ENCODE measurements at places on chromosomes 3 and 15. TPM values are rescaled to one million over a fixed set of nuclear protein-coding genes. Genes with fewer than 3 reads are reported as not detected.

Gene A4GNT
- not detected for total RNA-seq

Gene TRIM71
- 0.05 TPM for total RNA-seq

Gene BLM
- 18.1 TPM for total RNA-seq

Gene PYGO1
- total RNA-seq, result 14.7 TPM

Gene DMXL2
- 23.4 TPM for total RNA-seq

Gene GRK7
- not detected for total RNA-seq

Gene ANKUB1
- not detected for total RNA-seq

Gene SMARCC1
- 51.2 TPM for total RNA-seq

Gene TIGIT
- total RNA-seq, result not detected

Gene LRRIQ4
- total RNA-seq, result not detected

- no peak for DNase-seq
Measured at GRCh38 chr3:196920733-196921132, 21.6 kb downstream of the NCBP2 start.

DNA sequence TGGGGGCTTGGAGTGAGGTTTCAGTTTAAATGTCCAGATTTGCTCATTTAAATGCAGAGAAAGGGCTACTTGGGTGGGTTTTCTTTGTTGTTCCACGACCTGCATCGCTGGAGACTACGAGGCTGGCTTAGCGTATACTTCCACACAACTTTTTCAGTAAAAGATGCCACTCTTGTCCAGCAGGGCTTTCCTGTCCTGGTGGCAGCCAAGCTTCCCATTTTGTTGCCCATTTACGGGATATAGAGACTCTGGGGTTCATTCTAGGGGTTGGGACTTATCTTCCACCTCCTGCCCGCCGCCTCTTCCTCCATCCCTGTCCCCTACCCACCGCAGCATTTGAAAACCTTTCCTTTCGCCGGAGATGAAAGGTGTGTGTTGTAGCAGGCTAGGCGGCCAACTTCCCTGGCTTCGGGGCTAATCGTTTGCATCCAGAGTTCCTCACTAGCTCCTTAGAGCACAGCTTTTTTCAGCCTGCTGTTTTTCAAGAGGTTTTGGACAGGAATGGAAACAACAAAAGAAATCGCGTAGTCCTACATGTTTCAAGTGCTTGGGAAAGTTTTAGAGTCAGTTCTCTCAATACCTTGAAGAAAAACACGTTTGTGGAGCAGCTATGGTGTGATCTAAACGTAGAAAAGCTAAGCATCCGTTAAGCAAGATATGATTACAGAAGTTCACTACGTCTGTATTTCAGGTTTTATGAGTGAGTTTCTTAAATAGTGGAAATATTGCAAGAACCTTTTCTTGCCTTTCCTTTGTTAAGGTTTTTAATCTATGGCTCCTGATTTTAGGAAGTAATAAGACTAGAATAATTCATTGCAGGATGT, 843 bp downstream of the CHRNA5 start:
- peak; percentile 33 for DNase-seq

DNA sequence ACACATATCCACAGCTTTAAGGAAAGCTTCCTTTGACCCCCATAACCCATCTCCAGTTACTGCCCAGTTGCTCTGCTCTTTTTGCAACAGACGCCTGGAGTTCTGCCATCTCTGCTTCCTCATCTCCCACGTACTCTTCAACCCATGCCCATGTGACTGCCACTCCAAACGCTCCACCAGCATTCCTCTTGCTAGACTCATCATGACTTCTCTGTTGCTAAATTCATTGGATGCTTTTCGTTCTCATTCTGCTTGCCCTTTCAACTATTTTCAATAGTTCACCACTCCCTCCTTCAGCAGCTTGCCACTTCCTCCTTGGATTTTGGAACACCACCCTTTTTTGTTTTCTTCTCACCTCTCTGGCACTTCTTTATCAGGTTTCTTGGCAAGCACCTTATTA, 2.7 kb upstream of the KNSTRN start:
- DNase-seq, result peak; percentile 95

- DNase-seq, result peak; percentile 71
Measured at GRCh38 chr15:78739996-78740903, 71.0 kb downstream of the ADAMTS7 start.

- no peak for DNase-seq
Measured at GRCh38 chr15:31178705-31179104, 77.2 kb upstream of the TRPM1 start.

GRCh38 chr15:80999623-81000036, 1.1 kb upstream of the TLNRD1 start:
- no peak for DNase-seq

GRCh38 chr3:175258763-175259162, 399.6 kb downstream of the NAALADL2 start:
- peak; percentile 67 for DNase-seq

DNA sequence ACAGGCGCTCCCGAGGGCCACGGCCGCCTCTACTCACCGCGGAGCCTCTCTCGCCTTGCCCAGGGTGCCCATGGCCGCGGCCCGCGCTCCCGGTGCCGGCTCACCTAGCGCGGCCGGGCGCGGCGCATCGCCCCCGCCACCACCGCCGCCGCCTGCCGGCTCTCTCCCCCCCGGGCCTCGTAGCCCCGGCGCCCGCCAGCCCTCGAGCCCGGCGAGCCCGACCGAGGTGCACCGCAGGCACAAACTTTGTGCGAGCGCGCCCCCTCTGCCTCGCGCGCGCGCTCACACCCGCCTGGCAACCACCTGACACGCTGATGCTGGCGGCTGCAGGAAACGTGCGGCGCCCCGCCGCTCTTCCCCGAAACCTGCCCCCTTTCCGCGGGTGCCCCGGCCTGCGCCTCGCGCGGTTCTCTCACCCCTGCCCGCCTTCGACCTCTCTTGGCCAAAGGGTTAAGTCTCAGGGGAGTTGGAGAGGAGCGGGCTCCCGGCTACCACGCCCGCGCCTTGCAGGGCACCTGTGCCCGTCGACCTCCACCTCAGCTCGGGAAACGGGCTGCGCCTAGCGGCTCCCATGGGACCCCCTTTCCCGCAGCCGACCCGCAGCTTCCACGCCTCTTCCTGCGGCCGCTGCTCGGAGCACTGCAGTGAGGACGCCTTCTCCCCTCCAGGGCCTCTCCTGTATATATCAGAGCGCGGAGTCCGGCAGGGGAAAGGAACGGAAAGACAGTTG, at the start of gene RASGRP1:
RASGRP1 (minus strand) TSS at position 258 of the 730 bp plus-strand sequence; CDS start at position 72, 186 bp downstream.
- no peak for DNase-seq

DNA sequence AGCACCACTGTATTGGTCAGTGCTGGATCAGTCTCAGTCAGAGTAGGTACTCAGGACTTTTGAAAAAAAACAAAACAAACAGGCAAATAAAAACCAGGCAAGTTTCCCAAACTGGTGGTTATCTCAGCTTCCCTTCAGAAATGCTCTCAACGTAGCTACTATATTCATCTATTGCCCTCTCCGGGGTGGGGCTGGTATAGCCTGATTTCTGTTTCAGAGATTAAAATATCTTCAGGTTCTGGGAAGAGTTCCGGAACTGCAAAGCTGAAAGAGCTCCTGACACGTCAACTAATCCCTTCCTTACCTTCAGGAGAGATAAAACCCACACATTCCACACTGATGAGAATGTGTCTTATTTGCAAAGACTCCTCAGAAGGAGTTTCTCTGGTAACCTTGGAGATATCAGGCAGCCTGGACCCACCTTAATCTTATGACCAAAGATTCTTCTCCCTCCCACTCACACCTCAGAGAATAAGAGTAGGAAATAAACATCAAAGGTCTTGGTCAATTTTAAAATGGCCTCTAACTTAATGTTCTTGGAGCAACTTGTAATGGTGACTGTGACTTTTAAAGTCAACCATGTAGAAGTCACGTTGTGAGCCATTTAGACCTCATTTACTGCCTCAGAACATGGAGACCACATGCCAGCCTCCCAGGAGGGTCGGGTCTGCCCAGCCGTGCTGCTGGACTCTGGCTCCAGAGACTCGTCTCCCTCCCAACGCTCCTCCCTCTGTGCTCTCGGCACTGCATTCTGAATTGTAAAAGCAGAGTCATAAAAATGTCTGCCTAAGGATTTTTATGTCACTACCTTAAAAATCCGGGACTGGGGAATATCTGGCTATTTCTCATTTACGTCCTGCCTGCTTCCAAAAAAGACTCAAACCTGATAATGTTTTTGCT, 53.8 kb downstream of the CDCP1 start:
- peak; percentile 97 for DNase-seq

- no peak for DNase-seq
Measured at GRCh38 chr3:102230057-102230456, 204.8 kb upstream of the ZPLD1 start.

DNA sequence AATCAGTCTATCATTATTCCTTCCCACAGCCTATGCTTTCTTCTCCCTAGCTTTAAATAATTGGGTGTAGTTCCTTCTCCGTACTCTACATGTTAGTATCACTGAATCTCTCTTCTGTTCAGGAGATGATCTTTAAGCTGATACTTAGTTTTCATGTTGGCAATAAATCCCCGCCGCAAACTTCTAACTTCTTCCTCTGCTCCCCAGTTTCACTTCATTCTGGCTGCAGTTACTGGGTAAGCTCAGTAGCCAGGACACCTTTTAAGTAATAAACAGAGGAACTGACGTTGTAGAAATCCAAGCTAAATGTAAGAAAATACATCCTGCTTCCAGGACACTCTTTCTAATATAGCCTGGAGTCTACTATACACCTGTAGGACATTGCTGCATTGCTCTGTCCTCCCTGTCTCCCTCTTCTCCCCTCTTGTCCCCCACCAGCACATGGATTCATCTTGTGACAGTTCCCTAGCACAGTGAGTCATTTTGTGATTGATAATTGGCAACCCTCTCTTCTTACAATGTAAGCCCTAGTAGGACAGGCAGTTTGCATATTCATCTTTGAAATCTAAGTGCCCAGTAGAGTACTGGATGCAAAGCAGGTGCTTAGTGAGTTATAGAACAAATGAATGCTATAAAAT, 598.2 kb downstream of the UNC13C start:
- no peak for DNase-seq

- peak; percentile 11 for DNase-seq
Measured at GRCh38 chr15:68885070-68885469, 45.3 kb upstream of the SPESP1 start.

- DNase-seq, result no peak
Measured at GRCh38 chr3:99218468-99218867, 317.0 kb upstream of the DCBLD2 start.

DNA sequence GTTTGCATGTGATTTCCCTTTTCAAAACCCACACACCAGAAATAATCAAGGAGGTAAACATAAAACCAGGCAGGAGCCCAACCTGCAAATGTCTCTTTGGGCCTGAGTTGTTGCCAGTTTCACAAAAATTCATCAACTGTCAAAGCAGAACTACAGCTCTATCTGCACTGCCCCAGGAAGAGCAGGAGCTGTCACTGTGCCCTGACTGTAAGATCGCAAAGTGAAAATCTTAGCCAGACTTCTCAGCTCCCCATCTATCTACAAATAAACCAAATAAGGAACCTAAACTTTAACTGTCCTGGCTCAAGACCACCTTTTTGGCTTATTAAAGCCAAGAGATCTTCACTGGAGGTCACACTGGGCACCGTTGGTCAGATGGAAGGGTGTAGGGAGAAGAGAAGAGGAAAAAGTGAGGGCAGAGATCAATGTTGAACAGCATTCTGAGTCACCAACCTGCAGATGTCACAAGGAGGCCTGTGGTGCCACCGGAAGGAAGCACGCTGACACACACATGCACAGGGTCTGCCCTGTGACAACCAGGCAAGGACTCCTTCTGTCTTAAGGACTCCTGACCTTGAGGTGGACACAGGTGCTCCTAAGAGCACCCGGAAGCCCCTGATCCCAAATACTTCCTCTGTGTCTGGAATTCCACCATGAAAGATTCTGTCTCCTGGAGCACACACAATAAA, 58.7 kb downstream of the RPN1 start:
- no peak for DNase-seq

DNA sequence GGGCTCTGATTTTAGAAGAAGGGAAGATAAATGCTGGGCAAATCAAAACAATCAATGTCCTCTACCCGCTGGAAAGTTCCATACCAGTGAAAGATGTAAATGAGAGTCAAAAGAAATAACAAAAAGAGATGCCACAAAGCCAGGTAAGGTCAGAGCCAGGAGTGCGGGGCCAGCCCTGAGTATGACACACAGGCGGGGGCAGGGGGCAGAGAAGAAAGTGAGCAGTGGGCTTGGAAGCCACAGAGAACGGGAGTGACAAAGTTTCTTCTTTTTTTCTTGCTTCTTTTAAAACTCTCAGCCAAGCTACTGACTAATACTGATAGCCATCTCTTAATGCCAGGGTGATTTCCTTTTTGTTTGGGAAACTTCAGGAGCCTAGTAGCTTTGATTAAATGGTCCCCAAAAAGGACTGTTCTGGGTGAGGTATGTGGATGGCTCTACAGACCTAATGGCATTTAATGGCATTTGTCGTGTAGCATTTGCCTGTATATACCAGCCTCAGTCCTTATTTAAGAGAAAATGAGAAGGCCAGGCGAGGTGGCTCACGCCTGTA, 23.1 kb upstream of the TSEN2 start:
- DNase-seq, result peak; percentile 52

DNA sequence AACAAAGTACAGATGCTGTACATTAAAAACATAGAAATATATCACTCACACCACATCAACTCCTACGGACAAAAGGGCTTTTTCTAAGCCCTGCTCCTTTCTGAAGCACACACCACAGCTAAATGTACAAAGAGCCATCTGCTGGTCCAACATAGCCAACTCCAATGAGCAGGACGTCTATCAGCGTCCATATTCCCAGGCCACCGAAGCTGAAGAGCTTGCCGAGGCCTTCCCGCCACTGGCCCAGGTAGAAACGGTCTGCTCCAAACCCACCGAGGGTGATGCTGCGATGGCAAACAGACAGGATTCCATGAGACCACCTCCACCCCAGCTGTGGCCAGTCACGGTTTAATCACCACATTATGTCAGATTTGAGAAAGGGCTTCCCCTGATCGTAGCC, 9.8 kb downstream of the TM2D3 start:
- no peak for DNase-seq

- no peak for DNase-seq
Measured at GRCh38 chr3:124439603-124440002, 290.6 kb upstream of the UMPS start.

DNA sequence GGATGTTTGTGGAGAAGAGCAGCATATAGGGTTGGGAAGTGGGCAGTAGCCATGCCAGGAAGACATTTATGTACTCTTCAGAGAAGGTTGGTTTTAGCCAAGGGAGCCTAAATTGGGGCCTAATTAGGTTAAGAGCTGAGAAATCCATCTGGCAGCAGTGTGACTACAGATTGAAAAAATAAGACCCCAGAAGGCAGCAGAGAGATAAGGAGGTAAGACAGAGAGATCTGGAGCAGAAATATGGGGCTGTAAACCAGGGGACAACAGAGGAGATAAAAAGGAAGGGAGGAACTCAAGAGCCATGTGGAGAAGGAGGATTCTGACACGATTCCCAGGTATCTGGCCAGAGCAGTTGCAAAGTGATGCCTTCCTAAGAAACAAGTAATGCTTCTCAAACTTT, 23.3 kb downstream of the LYSMD2 start:
- no peak for DNase-seq

DNA sequence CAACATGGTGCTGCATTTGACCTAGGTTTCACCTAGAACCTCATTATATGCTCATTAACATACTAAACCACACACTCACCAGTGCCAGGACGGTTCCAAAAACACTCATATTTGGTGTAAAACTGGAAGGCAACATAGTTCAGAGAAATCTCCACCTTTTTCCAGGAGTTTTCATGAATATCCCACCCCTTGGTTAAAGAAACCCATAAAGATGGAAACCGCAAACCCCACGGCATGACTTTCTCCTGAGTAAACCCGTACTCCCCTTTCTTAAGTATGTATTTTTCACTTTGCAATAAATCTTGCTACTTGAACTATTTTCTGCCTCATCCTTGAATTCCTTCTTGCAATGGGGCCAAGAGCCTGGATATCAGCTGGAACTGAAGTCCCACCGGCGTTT, 379.3 kb downstream of the MAGI1 start:
- DNase-seq, result no peak

Measured in A172 (cell line).